T-helper 17 cell (primary cell): ENCODE measurements at places on chromosomes 6 and 20.

GRCh38 chr20:5491455-5491854 is 174.7 kb upstream of the PROKR2 start:
- DNase-seq: no peak

- DNase-seq: no peak
These were observed 569 bp downstream of the TCEA2 start for GRCh38 chr20:64063389-64064144.

DNA sequence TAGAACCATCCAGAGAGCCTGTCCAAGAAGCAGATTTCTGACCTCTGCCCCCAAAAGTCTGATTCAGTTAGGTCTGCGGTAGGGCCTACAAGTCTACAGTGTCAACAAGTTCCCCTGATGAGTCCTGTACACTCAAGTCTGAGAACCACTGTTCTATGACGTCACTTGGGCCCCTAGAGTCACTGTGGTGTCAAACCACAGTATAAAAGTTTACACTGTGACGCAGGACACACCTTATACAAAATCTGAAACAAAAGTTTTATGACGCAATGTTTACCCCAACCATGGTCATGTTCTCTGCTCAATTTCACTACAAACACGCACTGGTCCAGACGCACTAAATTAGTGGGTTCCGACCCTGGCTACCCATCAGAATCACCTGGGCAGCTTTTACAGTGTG is 17.9 kb downstream of the SLA2 start:
- DNase-seq: no peak

DNA sequence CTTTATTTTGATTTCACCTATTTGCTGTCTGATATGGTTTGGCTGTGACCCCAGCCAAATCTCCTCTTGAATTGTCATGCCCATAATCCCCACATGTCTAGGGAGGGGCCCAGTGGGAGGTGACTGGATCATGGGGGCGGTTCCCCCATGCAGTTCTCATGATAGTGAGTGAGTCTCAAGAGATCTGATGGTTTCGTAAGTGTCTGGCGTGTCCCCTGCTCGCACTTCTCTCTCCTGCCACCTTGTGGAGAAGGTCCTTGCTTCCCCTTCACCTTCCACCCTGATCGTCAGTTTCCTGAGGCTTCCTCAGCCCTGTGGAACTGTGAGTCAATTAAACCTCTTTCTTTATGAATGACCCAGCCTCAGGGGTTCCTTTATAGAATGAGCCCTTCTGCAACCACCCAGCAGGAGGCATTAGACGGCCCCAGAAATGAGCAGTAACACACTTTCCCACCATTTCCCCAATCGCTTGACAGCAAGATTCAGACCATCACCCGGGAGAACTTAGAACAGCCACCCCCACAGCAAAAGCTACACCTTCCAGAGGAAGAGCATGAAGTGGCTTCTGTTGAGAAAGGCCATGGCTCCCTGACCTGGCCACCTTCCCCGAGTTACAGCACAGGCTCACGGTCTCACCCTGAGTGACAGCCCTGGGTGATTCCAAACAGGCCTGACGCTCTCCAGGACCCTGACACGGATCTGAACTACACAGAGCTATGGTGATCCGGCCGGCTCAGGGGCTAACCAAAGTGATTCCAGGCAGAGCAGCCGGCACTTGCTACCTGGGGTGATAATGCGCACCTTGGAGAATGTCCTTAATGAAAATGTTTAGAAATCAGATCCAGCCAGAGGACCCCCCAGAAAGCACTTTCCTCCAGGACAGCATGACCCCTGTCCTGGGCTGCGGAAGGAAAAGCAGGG is 131.2 kb upstream of the CDH4 start:
- DNase-seq: no peak

- DNase-seq: no peak
These were observed 7.3 kb upstream of the SNTA1 start for GRCh38 chr20:33450867-33451266.

DNA sequence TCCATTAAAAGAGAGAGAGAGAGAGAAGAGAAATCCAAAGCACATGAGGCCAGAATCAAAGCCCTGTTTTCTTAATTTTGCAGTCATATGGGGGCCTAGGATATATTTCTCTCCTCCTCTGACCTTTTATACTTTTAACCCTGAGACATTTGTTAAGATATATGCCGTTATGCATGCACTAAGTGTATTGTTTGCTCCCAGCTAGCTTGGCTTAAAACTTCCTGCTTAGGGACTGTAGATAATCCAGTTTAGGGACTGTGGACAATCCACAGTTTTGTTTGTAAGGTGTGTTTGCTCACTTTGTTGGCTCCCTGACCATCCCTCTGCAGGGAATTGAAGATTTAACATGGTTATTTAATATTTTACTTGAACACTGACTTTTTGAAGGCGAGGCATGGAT is 166.3 kb upstream of the TSHZ2 start:
- DNase-seq: no peak

- no peak for DNase-seq
These were observed 85.8 kb downstream of the ZFP64 start for GRCh38 chr20:52105442-52106422.

DNA sequence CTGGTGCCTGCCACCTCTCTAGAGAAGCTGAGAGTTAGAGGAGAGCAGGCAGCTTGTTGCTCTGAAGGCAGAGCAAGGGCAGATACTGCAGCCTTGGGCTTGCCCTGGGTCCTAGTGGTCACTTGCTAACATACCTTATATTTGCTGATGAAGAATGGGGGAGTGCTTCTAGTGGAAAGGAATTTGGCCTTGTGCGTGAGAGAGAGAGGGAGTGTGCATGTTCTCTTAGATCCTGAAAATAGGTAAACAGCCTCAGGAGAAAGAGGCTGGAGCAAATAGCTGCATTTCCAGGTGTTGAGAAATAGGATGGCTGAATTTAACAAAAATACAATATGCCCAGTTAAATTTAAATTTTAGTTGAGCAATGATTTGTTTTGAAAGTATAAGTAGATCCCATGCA is 724.5 kb upstream of the FLRT3 start:
- DNase-seq: no peak

- no peak for DNase-seq
These were observed 29.5 kb downstream of the MTHFD1L start for GRCh38 chr6:150894935-150895552.

GRCh38 chr6:107646176-107646575 is 156.3 kb downstream of the SOBP start:
- no peak for DNase-seq

DNA sequence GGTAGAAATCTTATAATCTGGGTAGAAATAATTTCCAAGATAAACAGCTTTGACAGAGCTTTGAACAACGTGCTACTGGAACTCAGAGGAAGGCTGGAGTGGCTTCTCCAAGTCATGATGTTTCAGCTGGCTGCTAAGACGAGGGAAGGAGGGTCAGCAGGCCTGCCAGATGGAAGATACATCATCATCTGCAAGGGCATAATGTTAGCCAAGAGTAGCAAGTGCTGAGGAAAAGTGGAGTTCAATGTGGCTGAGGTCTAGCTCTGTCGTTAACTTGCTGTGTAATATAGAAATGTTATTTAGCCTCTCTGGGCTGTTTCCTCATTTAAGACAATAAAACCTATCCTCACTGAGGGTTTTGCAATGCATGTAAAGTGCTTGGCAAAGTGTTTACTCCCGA is 35.1 kb downstream of the RGS17 start:
- DNase-seq: no peak

DNA sequence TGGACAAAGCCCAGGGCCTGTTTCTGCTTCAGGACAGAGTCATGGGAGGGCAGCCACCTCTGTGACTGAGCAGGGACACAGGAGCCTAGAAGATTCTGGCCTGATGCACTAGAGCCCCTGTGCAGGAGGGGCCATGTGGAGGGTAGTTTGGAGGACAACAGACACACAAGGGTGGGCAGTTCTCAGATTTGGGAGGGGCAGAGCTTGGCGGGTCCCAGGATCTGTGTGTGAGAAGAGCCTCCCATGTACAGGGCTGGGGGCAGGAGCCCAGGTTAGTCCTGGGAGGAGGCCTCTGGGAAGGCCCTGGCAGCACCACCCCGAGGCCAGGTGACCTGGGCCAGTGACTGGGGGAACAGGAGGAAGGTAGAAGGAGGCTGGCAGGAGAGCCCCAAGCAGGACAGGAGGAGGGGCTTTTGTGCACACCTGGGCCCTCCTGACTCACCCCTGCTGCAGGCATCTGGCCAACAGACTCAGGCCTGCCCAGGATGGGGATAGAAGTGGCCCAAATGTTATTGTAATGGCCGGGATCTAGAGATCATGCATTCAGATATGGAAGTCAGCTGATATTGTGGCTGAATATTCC is 1.4 kb upstream of the ULBP3 start:
- DNase-seq: no peak

- no peak for DNase-seq
These were observed 122.1 kb upstream of the SPACA1 start for GRCh38 chr6:87925373-87926060.

- no peak for DNase-seq
These were observed 341.7 kb downstream of the CDH26 start for GRCh38 chr20:60299951-60300350.

- no peak for DNase-seq
These were observed 52.1 kb downstream of the BCKDHB start for GRCh38 chr6:80158478-80158989.

GRCh38 chr20:16434062-16434664 is 139.1 kb downstream of the KIF16B start:
- peak; percentile 15 for DNase-seq

DNA sequence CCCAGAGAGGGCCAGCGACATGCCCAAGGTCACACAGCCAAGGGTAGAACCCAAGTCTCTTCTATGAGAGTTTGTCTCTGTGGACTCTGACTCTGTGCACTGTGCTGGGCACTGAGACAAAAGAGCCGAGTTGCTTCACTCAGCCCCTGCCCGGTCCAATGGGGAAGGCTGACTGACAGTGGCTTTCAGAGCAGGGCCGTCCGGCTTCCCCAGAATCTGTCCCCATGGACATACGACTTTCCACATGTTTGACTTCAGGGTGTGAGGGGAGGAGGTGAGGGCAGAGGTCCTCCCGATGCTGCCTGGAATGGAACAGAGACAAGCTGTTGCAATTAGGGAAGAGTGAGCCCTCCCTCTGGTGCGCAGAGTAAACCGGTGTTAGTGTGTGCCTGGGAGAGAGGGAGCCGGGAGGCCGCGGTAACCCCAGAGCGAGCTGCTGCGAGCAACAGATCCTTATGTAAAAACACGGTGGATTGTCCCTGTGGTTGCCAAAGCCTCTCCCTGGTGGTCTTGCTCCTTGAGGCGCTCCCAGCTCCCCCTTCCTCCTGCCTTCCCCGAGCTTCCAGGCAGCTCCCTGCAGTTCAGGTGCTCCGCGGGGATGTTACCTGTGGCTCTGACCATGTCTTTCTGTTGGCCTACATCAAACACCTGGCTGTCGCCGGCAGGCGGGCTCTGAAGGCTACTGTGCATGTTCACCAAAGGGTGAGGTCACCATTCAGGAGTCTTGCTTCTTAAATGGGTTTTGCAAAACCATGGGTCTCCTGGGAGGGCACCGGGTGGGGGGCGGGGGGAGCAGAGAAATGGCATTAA is 672 bp downstream of the SIRPA start:
- no peak for DNase-seq

- no peak for DNase-seq
These were observed 43.9 kb upstream of the PRND start for GRCh38 chr20:4677846-4678245.

DNA sequence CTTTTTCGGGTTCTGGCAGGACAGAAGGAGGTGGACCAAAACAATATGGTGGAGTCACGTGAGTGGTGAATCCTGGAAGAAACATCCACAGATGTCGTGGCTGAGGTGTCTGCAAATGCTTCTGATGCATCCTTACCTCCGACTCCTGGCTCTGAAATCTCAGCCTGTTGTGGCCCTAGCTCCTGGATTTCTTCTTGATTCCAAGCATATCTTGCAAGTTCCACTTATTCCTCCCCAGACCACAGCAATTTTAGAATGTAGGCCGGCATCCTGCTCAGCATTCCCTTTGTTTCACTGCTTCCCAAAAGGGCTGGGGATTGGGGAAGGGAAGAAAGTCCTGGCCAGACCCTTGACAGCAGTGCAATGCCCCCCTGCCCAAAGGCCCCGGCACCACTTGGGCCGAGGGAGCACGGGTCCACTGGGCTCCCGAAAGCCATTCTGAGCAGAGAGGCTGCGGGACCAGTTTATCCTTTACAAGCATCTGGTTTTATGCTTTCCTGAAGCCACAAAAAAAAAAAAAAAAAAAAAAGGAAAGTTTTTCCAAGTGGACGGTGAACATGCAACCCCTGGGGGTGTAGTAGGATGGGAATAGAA is 200.9 kb upstream of the RNF24 start:
- no peak for DNase-seq

DNA sequence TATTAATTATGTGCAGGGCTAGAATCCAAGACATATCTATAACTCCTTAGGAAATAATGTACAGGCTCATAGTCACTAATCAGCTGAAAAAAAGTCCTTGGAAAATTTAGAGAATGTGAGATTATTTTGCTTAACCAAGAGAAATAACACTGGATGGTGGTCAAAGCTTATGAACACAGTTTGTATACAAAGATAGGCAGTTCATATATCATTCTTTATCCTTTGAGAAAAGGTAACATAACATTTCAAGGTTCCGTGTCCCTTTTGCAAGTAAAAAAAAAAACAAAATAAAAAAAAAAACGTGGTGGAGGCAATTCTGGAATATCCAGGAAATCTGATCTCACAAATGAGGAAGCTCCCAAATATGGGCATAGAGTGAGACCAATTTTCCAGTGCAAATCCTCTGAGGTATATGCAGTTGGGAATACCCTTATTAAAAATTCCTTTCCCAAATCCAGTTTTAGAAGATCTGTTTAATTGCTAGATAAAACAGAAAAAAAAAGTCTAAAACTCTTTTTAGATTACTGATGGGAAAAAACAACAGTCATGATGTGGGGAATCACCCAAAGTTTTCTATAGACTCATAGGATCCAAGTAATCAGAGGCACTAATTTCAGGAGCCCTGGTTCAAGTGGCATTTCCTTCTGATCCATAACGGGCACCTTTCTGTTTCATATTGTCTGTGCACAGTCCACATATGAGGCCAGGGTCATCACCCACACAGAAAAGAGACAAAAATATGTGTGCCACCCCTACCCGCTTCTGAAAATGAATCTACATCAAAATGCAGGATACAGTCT is 17.7 kb upstream of the TNFAIP3 start:
- no peak for DNase-seq

GRCh38 chr20:49792006-49792405 is 20.6 kb upstream of the SLC9A8 start:
- DNase-seq: no peak

- DNase-seq: no peak
These were observed 8.8 kb downstream of the NKX2-4 start for GRCh38 chr20:21388566-21388965.

- DNase-seq: no peak
These were observed 94.1 kb downstream of the HIVEP2 start for GRCh38 chr6:142850679-142851423.

- no peak for DNase-seq
These were observed 4.6 kb downstream of the MAP3K4 start for GRCh38 chr6:160996131-160996601.
